Aorta (tissue), 5 donors: ENCODE measurements at places on chromosomes 3 and 15. TPM values are rescaled to one million over a fixed set of nuclear protein-coding genes. Genes with fewer than 3 reads are reported as not detected.

GRCh38 chr3:172550347-172550943, 27.2 kb upstream of the TNFSF10 start:
- no peak overlapping the region for H3K4me3 ChIP-seq
- DNase-seq = no peak
- H3K27ac ChIP-seq = no peak overlapping the region
- no peaks in the 10 kb centered on the region for H3K36me3 ChIP-seq
- H3K4me1 ChIP-seq = no peaks in the 10 kb centered on the region

GRCh38 chr3:79140708-79141107, 627.1 kb downstream of the ROBO1 start:
- no peak overlapping the region for H3K27ac ChIP-seq
- DNase-seq = no peak
- no peaks in the 10 kb centered on the region for H3K36me3 ChIP-seq
- H3K4me3 ChIP-seq = no peak overlapping the region
- no peaks in the 10 kb centered on the region for H3K4me1 ChIP-seq

- H3K27me3 ChIP-seq = no peaks in the 10 kb centered on the region
- no peak overlapping the region for H3K27ac ChIP-seq
- H3K4me3 ChIP-seq = no peak overlapping the region
Observed at GRCh38 chr15:64502551-64502950, 42.2 kb downstream of the ZNF609 start.

GRCh38 chr15:63724760-63725159, 109.0 kb downstream of the HERC1 start:
- no peak overlapping the region for H3K4me3 ChIP-seq
- no peaks in the 10 kb centered on the region for H3K27me3 ChIP-seq
- no peaks in the 10 kb centered on the region for H3K4me1 ChIP-seq
- H3K27ac ChIP-seq = no peak overlapping the region

DNA sequence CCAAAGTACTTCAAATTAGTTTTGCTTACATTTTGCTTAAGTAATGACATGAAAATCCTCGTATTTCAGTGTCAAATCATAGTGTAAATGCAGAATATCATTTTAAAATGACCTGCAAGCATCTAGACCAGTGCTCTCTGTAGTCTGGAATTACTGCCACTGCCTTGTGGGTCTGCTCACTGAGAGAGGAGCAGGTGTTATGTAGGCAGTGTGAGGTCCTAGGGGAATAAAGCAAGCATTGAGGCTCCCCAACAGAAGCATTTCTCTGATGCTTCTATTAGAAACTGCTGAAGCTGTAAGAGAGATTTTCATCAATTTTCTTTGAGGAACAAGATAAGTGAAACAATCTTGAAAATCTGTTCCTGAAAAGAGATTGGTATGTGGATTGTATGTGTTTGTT, 253.2 kb downstream of the BBX start:
- no peak overlapping the region for H3K4me3 ChIP-seq
- no peaks in the 10 kb centered on the region for H3K36me3 ChIP-seq
- DNase-seq = no peak
- H3K27me3 ChIP-seq = no peaks in the 10 kb centered on the region
- no peaks in the 10 kb centered on the region for H3K4me1 ChIP-seq

DNA sequence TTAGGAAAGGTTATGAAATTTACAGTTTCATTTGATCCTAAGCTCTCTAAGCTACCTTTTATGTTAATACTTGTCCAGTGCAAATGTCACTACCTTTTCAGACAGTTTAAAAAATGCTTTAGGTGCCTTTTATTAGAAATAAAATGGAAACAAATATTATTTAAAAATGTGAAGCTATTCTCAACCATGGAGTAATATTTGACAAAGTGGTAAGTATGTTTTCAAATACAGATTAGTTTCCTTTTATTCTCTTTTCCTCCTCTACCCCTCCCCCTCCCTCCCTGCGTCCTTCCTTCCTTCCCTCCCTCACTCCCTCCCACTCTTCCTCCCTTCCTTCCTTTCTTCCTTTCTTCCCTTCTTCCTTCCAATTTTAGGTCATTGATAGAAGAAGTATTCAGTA, 6.3 kb downstream of the LRRC3B start:
- no peaks in the 10 kb centered on the region for H3K36me3 ChIP-seq
- H3K27ac ChIP-seq = no peak overlapping the region
- no peaks in the 10 kb centered on the region for H3K4me1 ChIP-seq
- H3K27me3 ChIP-seq = no peaks in the 10 kb centered on the region
- no peak overlapping the region for H3K4me3 ChIP-seq
- no peak for DNase-seq

GRCh38 chr3:104323226-104323625, 1043.5 kb upstream of the ALCAM start:
- H3K27me3 ChIP-seq = no peaks in the 10 kb centered on the region
- no peak overlapping the region for H3K27ac ChIP-seq
- H3K36me3 ChIP-seq = no peaks in the 10 kb centered on the region
- no peak for DNase-seq
- H3K4me3 ChIP-seq = no peak overlapping the region

DNA sequence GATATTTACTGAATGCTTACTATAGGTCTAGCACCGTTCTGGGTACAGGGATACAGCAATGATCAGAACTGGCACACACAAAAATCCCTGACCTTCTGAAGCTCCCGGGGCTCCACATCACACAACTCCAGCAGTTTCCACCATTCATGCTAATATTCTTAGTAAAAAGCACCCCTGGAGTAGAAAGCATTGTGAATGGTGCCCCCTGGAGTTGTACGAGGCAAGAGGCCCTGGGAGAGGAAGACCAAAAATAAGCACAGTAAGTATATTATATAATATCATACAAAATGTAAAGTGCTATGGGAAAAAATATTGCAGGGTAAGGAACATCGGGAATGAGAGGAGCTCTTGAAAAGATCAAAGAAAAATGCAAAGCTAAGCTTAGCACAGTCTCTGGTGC, 790 bp upstream of the SRGAP3 start:
- no peak overlapping the region for H3K27ac ChIP-seq
- H3K4me1 ChIP-seq = no peaks in the 10 kb centered on the region
- DNase-seq = no peak
- H3K36me3 ChIP-seq = no peaks in the 10 kb centered on the region

Gene ZBTB20
- 0.69 TPM for polyA plus RNA-seq

Gene FBXL2
- 9.6 TPM for polyA plus RNA-seq

Gene LRRN1
- 0.31 TPM for polyA plus RNA-seq

Gene P2RY13
- polyA plus RNA-seq = 3.3 TPM
